Renal cortical epithelial cell (primary cell): ENCODE measurements at places on chromosomes 7 and 10.

- DNase-seq: no peak
These were observed 124.4 kb downstream of the AMPH start for GRCh38 chr7:38506756-38507155.

- DNase-seq: no peak
These were observed 172.4 kb downstream of the PRPF18 start for GRCh38 chr10:13759168-13759567.

GRCh38 chr7:4065190-4065589, 616.9 kb upstream of the FOXK1 start:
- no peak for DNase-seq

- no peak for DNase-seq
These were observed 483.0 kb downstream of the MAGI2 start for GRCh38 chr7:78970440-78970916.

DNA sequence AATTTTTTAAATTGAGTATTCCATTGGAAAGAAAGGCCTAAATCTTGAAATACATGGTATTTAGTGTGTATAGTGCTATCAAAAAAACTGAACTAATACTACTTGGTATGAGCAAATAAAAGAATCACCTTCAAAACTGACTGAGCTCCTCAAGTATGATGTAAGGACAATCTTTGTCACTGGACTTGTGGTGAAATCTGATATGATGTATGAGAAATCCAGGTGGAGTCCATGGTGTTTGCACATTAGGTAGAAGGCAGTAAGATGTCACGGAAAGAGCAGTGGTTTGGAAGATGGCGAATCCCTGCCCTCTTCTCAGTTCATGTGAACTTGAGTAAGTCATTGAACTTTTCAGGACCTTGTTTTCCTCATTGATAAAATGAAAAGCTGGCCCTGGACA, 62.1 kb upstream of the COL1A2 start:
- no peak for DNase-seq

GRCh38 chr10:83492004-83492403, 647.3 kb upstream of the GHITM start:
- DNase-seq: no peak

GRCh38 chr7:39880556-39880955, 69.5 kb upstream of the CDK13 start:
- no peak for DNase-seq

GRCh38 chr10:110215286-110216170, 8.1 kb downstream of the MXI1 start:
- DNase-seq: no peak

DNA sequence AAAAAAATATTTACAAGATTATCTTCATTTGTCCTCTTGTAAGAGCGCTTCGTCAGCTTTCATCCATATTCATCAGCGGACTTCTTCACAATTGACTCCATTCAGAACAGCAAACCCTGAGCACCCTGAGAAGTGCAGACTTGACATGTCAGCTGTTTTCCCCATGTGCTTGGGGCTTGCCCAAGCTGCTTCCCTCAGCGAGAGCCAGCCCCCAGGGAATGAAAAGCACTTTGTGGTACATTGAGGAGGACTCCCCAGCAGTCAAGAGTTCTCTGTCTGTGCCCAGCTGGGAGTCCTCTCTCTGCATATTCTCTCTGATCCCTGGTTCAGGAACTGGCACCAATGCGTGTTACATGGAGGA, 22.7 kb downstream of the HKDC1 start:
- DNase-seq: no peak

DNA sequence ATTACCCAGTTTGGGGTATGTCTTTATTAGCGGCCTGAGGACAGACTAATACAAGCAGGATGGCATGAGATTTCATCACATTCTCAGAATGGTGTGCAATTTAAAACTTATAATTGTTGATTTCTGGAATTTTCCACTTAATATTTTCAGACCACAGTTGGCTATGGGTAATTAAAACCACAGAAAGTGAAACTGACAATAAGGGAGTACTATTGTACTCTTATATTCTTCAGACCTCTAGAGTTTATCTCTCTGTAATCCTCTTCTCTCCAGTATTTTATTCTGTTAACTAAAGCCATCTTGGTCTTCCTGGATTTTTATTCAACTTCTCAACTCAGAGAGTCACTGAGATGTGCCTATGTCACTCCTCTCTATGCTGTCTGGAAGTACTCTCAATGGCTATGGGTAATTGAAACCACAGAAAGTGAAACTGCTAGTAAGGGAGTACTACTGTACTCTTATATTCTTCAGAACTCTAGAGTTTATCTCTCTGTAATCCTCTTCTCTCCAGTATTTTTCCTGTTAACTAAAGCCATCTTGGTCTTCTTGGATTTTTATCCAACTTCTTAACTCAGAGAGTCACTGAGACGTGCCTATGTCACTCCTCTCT, 118.3 kb downstream of the PPP1R17 start:
- DNase-seq: no peak

- DNase-seq: no peak
These were observed 296.7 kb downstream of the BBS9 start for GRCh38 chr7:33425929-33426678.

DNA sequence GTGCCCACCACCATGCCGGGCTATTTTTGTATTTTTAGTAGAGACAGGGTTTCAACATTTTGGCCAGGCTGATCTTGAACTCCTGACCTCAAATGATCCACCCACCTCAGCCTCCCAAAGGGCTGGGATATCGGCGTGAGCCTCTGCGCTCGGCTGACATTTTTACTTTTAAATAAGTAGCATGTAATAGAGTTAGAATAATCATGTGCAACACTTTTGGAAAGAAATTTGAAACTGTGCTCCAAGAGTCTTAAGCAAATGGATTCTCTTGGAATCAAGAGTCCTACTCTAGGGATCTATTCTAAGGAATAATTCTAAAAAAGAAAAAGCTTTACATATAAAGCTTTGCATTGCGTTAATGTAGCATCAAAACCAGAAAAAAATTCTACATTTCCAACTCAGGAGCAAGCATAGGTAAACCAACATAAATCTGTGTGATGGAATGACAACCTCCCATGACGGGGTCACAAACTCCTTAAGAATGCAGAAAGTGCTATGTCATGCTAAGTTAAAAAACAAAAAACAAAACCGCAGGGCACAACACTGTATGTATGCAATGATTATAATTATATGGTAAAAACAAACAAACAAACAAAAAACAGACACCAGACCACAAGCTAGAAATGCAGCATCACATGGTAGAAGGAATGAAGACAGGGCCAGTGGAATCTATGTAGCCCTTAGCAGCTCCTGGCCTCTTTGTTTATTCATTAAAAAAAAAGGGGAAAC, 98.7 kb downstream of the RNF216 start:
- DNase-seq: no peak
